ENCODE measurements at places on chromosomes 6 and 20.
A peak's percentile ranks its signal among the peaks of the same experiment; 100 is the strongest.

GRCh38 chr20:21155268-21155667 is 29.4 kb downstream of the KIZ start:
- no peak for DNase-seq

DNA sequence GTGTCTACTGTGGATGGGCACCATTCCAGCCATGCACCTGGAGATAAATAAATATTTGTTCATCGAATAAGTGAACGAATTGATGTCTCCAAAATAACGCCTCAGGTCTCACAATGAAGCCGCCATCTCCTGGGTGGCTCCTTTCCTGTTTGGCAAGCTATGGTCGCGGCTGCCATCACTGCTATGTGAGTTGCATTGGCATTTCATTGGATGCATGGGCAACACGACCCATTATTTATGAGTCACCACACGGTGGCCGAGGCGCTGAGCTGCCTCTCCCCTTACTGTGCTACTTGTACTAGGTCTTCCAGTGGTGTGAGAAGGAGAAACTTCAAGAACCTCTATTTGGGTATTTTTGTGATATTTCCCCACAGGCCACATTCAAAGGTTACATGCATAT is 21.3 kb upstream of the PDE10A start:
- DNase-seq, result no peak

GRCh38 chr6:39516471-39516870 is 194.0 kb upstream of the KCNK16 start:
- no peak for DNase-seq

DNA sequence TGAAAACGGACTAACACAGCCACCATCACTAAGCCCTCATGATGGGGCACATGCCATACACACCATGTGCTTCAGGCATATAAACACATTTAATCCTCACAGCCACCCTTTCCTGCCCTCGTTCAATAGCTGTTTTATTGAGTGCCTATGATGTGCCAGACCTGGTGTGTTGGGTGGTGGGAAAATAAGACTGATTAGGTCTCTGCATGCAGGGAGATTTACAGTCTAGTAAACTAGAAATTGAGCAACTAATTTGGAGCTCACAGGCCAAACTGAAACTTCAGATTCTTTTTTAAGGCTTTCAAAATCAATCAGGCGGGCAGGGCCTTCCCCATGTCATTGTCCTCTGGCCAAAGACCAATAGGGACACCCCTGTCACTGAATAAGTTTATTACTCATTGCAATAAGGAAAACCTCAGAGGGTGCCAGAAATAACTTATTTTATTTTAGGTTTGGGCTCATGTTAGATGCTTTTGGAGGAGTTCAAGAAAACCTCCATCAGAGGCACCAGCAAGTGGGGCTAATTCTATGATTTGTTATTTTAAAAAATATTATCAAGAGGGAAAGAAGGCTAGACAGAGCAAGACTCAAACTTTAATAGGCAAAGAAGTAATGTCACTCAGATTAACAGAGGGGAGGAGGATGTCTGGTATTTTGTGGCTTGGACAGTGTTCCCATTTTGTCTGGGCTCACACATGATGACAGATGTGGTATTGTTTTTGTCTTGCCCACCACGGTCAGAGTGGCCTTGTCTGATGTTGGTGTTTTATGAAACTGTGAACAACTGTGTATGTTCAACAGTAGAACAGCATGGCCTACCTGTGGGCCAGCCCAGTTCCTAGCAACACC is 12.0 kb downstream of the ZFP64 start:
- peak; percentile 63 for DNase-seq

DNA sequence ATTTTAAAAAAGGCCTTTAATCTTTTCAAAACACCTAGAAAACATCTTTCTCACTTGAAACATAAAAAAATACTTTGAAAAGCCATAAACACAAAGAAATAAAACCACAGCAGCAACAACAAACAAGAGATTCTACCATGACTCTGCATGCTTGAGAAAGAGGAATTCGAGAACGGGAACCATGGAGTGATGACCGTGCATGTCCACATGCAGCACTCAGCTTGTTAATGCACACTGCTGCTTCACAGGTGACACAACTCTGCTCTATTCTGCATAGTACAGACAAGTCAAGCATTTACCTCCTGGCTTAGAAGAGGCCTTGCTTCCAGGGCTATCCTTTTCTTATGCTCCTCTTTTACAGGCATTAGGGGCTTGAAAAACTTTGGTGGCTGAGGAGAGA is 64.9 kb upstream of the NUP153 start:
- no peak for DNase-seq

GRCh38 chr6:38632490-38632889 is 7.2 kb downstream of the BTBD9 start:
- DNase-seq, result no peak

DNA sequence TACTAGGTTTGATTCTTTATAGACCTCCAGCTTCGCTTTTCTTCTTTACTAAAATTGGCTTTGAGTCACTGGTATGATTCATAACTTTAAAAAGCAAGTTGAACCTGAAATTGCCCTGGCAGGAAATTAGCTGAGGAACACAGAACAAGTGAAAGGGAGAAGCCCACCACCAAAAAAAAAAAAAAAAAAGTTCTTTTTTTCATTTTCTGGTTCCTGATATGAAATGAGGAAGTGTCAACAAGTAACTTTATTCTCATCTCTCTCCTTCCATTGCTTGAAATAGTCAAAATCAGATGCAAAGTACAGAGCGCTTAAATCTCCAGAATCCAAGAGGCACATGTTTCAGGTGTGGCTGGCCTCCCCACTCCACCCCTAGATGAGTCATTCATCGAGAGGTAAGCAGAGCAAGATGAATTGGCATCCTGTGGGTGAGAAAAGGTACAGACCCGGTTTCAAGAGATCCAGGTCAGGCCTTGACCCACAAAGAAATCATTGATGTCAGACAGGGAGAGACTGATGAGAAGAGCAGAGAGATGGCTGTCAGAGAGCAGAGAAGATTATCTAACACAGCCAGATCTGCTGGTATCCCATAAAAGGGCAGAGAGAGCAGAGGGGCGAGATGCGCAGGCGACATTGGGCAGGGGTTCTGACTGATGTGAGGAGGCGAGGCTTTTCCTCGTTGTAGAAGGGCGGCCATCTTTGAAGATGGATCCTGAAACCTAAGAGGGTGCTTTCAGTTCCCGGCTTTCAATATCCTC is 54.8 kb upstream of the MBOAT1 start:
- DNase-seq, result no peak
